ENCODE measurements at places on chromosomes 4 and X. TPM values are rescaled to one million over a fixed set of nuclear protein-coding genes. Genes with fewer than 3 reads are reported as not detected.

Gene FAM53A
- 0.66 TPM for total RNA-seq

Gene FREM3
- total RNA-seq: not detected

DNA sequence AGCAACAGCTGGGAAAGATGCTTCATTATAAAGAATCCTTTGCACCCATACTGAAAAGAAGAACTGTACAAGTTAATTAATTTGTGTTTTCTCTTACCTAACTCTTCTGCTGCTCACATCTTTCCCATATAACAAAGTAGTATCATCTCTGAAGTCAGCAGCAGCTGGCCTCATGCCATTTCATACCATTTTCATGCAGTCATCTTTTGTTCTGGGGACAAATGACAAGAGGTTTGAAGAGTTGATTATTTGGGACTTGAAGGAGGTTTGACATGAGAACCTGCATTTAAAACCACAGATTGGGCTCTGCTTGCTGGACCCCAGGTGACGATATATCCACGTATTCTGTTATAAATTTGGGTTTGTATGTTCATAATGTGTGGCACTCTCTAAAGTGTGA, 430.3 kb downstream of the SPRY1 start:
- DNase-seq: no peak

DNA sequence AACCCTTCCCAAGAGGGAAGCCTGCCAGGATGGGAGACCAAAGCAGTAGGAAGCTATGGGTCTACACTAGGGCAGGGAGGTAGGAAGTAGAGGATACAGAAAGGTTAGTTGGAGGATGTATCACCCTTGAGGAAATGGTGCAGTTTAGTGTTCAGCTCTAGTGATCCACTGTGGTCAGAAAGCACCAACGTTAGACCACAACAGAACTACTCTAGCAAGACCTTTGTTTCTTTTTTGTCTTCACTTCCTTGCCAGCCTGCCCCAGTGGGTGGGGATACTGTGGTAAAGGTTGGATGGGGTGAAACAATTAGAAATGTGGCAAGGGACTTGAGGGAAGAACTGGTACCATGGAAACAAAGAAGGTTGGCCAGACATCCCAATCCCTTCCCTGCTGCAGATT, 83.3 kb downstream of the DDIT4L start:
- no peak for DNase-seq

DNA sequence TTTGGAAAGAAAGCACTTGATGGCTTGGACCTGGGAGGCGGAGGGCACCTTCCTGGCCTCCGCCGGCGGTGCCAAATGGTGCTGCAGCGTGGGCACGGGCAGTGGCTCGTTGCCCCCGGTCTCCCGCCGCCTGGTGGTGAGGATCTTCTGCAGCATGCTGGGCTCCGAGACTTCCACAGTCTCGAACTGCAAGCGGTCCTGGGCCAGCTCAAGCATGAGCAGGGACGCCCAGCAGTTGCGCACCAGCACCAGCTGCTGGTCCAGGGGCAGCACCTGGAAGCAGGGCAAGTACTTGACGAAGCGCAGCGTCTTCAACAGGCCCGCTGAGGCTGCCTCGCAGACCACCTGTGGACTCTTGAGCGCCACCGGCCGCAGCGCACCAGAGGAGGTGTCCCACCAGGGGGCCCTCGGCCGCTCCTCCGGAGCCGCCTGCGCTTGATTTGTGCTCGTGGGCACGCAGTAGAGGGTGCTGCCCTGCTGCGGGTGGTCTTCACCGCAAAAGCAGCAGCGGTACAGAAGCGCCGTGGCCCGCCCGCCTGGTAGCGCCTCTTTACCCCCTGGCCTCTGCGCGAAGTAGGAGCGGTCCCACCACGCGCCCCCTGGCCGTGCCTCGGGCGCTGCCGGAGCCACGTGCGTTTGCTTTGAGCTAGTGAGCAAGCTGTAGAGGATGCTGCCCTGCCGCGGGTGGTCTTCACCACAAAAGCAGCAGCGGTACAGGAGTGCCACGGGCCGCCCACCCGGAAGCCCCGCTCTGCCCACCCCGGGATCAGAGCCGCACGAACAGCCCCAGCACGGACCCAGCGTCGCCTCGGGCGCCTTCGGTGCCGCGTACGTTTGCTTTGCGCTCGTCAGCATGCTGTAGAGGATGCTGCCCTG, 689 bp downstream of the NR0B1 start:
- no peak for DNase-seq

- DNase-seq: no peak
Observed at GRCh38 chrX:1914606-1915365, 299.9 kb downstream of the ASMT start.

DNA sequence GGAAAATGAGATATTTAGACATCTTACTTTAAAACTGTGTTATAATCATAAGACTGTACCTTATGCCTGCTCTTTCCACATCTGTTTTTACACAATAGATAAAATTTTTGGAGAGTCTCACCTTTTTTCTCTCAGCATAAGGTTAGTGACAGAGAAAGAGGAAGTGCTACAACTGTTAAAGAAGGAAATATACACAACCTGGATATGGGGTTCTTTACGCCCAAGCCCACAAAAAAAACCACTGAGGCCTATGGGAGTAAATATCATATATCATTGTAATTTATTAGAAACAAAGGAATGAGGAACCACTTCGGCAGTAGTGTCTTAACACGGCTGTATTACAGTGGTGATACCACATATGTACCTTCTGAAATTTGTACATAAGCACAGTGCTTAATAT, 265.9 kb upstream of the GK2 start:
- DNase-seq: no peak

GRCh38 chrX:80648023-80648422, 161.7 kb downstream of the BRWD3 start:
- no peak for DNase-seq

- DNase-seq: peak; percentile 75
Observed at GRCh38 chrX:154097003-154097588, 421 bp downstream of the MECP2 start.

DNA sequence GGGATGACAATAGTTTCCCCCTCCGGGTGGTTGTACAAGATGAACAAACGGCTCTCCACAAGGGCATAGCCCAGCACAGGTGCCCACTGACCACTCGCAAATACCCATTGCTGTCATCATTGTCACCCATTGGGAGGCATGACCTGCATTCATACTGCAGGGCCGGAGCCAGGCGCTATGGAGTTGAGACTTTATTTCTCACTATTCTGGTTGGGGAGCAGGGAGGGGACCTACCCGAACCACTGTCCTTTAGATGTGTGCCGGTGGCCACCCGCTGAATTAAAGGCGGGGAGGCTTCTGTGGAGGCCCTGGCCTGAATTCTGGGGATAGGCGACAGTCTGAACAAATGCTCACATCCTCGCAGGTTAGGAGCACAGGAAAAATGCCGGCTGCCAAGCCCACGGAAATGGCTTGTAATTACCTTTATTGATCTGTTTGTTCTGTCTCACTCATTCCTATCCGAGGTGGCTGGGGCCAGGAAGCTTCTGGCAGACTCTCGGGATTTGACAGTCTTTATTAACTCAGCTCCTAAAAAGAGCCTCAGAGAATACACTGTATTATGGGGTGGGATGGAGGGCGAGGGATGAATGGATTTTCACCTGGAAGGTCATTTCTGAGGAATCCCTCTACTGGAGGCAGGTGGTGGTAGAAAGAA, 125.1 kb upstream of the PSAPL1 start:
- DNase-seq: no peak

- no peak for DNase-seq
Observed at GRCh38 chr4:97987019-97987648, 156.1 kb downstream of the STPG2 start.

DNA sequence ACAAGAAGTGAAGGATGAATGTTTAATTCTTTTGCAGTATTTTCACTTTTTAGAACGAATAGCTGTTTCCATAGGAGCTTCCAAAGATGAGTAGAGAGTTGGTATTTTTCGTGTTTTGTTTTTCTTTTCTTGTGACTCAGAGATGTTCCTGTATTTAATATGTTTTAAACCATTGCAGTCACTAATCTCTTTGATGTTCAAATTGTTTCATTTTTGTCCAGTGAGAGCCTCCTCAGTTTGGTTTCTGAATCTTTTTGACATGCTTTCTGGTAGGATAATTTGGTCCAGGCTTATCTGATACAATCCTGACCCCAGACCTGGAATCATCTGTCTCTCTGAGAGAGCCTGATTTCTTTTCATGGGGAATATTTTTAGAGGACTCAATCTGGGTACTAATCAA, 41.6 kb downstream of the BEX3 start:
- no peak for DNase-seq

DNA sequence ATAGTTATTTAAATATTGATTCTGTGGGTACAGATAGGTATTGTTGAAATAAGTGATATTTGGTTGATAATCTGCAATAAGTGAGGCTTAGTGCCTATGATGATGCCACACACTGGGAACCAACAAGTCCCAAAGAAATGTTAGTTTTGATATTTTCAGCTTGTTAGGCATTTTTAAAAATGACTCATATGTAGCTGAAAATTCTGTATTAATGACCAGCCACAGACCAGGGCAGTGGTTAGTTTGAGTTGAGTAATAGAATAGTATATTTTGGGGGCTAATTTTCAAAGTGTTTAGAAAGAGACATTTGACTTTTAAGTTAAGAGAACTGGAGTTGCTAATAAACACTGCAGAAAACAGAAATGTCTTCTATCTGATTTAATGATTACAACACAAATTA, 9.4 kb downstream of the INTU start:
- DNase-seq: no peak

GRCh38 chr4:31516520-31516919, 796.4 kb downstream of the PCDH7 start:
- DNase-seq: no peak

Data from heart right ventricle (tissue), 16 donors.